CD8-positive, alpha-beta T cell (primary cell): ENCODE measurements at places on chromosomes 1 and 21.

DNA sequence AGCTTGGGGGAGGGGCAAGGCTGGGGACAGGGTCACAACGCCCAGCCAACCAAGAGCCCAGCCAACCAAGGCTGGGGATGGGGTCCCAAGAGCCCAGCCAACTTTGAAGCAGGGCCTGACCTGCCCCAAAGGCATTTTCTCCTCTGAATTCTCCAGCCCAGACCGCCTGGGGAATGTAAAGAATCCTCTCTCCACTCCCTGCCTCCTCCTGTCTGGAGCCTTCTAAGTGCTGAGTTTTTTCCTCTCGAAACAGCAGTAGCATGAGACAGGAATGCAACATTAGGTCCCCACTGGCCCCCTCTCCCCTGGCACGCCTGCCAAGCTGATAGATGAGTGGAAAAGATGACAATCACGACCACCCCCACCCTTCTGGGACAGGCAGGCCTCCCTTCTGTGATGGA is 17.0 kb downstream of the C1orf198 start:
- DNase-seq = no peak

GRCh38 chr1:103461161-103462105 is 64.1 kb upstream of the RNPC3 start:
- DNase-seq = no peak

GRCh38 chr21:38258521-38259485 is 2.0 kb downstream of the KCNJ15 start:
- no peak for DNase-seq

DNA sequence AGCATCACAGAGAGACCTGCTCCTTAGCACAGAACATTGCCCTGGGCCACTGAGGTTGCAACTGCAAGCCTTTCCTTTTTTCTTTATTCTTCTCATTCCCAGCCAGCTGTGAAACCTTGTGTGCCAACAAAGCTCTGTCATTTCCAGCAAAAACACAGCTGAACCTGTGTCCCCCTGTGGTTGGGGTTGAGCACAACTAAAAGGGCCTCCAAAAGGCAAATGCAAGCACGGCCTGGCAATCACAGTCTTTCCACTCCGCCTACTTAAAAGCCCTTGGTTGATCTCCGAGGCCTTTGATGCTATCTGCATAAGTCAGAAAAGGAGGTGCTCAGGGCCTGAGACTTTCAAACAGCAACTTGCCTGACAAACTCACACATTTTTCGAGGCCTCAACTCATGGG is 32.7 kb downstream of the SUSD4 start:
- DNase-seq = no peak

GRCh38 chr21:38544661-38545060 is 46.4 kb upstream of the ERG start:
- no peak for DNase-seq

DNA sequence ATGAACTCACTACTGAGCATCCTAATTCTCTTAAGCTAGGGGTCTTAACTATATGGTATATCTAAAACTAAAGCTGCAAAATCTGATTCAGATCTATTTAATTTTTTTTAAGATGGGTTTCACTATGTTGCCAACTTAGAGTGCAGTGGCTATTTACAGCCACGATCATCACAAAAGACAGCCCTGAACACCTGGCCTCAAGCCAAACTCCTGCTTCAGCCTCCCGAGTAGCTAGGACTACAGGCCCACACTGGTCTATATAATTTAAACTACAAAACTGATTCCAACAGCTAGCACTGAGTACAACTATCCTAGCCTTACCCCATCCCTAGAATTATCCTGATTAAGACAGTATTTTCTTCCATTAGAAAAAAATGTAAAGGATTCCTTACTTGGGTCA is 37.1 kb downstream of the EIF4G3 start:
- no peak for DNase-seq

DNA sequence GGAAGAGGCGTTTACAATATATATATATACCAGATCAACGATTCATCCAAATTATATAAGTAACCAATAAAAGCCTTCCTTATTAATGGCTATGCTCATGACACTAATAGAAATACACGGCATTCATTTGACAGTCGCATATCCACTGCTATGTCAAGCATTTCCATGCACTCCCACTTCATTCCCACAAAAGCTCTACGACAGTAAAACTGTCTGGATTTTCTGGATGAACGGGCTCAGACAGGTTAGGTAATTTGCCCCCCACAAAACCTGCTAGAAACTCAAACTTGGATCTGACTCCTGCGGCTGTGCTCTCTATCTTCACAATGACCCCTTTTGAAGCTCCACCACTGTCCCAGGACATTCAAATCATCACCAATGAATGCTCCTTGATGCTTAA is 11.4 kb downstream of the DNAJC11 start:
- DNase-seq = no peak

- no peak for DNase-seq
Measured at GRCh38 chr1:53639251-53639763, 99.7 kb downstream of the GLIS1 start.

DNA sequence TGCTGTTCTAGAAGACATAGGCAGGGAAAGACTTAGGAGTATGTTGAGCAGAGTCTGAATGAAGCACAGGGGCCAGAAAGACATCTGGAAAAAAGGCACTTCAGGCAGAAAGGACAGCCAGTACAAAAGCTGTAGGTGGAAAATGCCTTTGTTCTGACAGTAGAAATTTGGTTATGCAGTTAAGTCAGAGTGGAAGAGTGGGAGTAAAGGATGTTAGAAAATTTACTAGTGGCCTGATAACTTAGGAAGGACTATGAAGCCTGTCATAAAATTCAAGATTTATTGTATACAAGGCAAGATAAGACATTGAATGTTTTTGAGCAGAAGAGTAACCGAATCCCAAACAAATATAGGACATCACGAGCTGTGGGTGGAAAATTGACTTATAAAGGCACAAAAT is 987.9 kb downstream of the PLA2G4A start:
- no peak for DNase-seq

- DNase-seq = no peak
Measured at GRCh38 chr1:88035578-88035977, 648.5 kb upstream of the PKN2 start.

DNA sequence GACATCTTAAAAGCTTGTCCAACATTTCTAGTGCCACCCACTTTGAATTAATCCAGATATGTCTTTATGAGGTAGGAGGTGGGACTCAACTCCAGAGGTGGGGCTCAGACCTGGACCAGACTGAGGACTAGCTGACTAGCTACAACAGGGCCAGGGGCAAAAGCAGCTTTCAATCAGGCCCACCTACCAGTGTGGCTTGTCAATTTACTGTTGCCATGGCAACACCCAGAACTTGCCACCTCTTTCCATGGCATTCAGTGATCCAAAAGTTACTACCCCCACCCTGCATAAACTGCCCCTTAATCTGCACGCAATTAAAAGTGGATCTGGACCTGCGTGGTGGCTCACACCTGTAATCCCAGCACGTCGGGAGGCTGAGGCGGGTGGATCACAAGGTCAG is 113.2 kb upstream of the KAZN start:
- DNase-seq = no peak

GRCh38 chr1:47705517-47706130 is 267.8 kb downstream of the FOXD2 start:
- no peak for DNase-seq

DNA sequence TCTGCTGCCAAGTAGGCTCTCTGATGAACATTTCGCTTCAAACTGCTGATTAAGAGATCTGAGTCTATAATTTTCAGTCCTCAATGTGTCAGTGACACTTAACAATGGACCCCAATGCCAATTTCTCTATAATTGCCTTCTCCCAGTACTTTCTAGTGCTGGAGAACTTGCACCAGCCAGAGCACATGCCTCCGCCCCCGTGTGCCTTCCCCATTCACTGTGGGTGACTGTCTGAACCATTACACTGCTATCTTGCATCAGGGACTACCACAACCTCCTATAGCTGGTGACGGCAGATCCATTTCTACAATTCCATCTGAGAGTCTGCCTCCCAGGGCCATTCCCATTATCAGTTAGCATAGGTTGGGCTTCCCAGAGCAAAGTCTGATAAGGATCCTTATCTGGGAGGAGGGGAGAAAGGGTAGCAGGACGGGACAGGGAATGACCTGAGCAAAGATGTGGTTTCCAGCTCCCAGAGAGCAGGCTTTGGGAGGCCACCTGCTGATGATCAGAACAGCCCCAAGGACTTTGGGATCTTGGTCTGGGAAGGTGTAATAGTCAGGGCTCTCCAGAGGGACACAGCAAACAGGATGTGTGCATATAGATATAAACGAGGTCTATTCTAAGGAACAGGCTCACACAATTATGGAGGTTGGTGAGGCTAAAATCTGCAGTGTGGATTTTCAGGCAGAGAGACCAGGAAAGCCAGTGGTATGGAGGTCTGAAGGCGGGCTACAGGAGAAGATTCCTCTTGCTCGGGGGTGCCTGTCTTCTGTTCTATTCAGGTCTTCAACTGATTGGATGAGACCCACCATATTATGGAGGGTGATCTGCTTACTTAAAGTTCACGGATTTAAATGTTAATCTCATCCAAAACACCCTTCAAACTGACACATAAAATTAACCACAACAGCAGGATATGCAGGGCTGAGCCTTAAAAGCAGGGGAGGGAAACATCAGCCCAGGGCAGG is 238.2 kb downstream of the PTPRU start:
- DNase-seq = no peak

GRCh38 chr21:45440736-45441350 is 35.9 kb downstream of the COL18A1 start:
- DNase-seq = no peak

DNA sequence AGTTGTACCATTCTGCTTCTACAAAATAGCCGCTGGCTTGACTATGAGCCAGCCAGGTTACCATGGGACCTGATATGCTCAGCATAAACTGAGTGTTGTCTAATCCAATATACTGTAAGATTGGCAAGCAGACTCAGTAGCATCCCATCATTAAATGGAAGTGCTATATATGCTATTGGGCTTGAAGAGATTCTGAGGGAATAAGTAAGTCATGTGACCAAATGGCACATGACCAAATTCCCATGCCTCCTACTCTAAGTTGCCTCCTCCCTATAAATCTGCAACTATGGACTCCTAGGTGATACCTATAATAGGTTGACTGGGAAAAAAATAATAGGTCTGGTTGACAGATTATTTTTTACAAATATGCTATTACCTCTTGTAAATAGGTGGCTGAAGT is 698.6 kb downstream of the BRINP3 start:
- DNase-seq = no peak

- no peak for DNase-seq
Measured at GRCh38 chr1:227006226-227006796, 66.2 kb downstream of the COQ8A start.

DNA sequence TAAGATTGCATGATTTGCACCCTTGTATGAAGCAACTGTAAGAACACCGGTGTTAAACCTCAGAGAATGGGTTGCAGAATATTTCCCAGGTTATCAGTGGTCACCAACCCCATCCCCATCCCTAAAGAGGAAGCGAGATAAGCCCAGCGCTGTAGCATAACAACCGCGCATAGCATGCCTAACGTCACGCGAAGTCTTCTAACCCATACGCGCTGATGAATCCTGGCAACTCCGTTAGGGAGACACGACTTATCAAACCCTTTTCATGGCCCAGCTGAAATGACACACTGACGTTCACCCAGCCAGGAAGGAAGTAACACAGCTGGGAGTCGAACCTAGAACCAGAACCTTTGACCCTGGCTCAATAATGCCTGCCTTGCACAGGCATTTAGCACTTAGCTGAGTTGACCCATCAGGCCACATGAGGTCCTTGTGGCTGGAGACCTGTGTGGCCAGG is 24.2 kb downstream of the TMEM51 start:
- no peak for DNase-seq

DNA sequence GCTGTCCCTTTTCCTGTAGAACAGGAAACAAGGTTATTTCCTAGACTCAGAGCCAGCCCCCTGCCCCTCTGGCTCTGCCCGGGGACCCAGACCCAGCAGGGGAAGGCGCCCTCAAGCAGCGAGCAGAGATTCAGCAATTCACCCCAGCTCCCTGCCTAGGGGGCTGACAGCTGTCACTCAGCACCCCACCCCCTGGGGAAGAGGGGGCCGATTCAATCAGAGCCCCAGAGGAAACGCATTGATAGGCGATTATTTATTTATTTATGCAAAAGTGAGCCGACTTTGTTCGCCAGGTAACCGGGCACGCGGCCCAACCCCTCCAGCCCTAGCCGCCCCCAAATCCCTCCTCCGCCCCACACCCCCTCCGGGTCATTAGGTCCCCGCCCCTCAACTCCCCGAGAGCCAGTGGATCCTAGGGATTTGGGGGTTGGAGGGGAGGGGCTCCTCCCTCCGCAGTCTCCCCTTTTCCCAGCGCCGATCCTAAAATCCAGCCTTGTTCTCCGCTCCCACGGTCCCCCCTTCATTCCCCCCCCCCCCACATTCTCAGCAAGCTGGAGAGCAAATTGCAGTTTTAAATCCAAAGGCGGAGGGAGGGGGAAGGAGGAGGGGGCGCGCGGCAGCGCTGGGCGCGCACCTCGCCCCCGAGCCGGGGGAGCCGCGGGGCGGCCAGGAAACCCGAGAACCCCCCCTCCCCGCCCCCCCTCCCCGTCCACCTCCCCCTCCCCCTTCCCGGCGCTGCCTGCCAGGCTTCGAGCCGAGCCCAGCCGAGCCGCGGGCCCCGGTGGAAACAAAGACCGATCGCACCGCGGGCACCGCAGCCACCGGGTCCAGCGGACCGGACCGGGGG is 1.3 kb downstream of the AHDC1 start:
- peak; percentile 58 for DNase-seq

GRCh38 chr1:88742531-88742930 is 58.5 kb downstream of the PKN2 start:
- no peak for DNase-seq

- no peak for DNase-seq
Measured at GRCh38 chr21:46255758-46256337, 27.3 kb upstream of the LSS start.

DNA sequence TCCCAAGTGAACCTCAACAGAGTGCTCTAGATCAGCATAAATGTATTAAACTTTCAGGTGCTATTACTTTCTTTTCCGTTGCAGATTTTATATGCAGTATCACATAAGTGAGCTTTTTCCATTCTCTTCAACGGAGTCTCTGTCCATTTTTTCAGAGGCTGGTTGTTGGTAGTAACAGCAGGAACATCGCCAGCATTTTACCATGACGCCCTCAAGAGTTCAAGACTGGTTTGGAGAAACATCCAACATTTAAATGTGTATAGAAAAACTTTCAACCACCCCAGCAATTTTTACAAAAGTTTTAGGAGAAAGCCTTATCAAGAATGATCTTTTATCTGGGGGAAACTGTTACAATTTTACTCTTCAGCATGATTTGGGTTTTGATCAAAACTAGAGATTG is 117.0 kb downstream of the TGFB2 start:
- DNase-seq = no peak

DNA sequence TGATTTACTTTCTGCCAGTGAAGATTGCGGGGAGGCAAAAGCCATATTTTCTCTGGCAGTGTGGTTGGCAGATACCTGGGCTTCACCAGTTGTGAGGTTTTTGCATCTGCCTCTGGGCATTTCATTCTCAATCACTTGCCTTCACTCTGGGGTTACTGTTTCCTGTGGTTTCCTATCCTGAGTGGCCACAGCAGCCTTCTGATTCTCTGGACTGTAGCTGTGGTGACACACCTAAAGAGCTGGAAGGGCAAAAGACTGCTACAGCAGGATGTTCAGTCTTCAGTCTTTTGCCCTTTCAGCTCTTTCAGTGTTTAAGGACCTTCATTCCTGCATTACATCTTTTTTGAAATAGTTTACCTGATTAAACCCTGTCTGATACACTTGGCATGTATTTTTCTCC is 50.5 kb upstream of the GPR52 start:
- no peak for DNase-seq
